ENCODE measurements at places on chromosomes 1 and 21.

- no peak for DNase-seq
These were observed 489 bp downstream of the CELSR2 start for GRCh38 chr1:109249654-109250401.

DNA sequence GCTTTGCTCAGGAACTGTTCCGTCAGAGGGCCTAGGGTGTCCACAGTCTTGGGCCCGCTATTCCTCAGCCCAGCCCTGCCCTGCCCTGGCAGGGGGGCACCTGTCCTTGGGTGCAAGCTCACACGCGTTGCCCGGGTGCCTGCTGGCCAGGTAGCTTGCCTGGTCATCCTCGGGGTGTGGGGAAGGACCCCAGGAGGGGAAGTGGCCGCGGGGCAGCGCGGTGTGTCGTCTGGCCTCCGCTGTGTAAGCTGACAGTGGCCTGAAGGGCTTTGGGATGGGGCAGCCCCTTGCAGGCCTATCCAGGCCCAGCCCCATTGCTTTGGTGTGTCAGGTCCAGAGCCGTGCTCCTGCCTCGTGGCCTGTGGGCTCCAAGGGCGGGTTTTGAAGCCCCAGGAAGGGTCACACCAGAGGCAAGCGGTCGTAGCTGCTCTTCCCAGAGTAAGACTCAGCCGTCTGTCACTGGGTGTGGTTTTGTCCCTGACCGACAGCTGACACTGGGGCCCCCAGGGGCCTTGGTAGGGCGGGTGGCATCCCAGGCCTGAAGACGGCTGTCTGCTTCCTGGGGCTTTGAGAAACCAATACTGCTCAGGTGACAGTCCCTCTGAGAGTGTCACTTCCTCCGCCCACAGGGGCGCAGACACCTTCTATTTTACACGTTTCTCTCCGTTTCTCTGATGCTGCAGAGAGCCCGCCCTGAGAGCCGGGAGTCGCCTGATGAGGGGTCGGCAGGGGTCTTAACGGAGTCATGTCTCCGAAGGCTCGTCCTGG lies 72.1 kb downstream of the SKI start:
- DNase-seq, result peak; percentile 93

DNA sequence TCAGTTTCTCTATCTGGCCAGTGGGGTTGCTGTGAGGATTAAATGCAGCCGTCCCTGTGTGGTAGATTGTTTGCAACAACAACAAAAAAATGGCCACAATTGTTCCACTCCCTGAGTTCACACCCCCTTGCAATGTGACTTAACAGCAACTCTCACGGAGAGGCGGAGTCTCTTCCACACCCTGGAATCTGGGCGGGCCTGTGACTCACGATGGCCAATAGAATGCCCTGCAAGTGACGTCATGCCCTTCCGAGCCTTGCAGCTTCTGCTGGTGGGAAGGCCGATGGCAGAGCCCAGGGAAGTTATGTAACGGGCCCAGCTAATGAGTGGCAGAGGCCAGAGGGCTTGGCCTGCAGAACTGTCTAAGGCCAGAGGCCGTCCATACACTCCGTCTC lies 87.9 kb downstream of the RIPK4 start:
- DNase-seq, result peak; percentile 19

DNA sequence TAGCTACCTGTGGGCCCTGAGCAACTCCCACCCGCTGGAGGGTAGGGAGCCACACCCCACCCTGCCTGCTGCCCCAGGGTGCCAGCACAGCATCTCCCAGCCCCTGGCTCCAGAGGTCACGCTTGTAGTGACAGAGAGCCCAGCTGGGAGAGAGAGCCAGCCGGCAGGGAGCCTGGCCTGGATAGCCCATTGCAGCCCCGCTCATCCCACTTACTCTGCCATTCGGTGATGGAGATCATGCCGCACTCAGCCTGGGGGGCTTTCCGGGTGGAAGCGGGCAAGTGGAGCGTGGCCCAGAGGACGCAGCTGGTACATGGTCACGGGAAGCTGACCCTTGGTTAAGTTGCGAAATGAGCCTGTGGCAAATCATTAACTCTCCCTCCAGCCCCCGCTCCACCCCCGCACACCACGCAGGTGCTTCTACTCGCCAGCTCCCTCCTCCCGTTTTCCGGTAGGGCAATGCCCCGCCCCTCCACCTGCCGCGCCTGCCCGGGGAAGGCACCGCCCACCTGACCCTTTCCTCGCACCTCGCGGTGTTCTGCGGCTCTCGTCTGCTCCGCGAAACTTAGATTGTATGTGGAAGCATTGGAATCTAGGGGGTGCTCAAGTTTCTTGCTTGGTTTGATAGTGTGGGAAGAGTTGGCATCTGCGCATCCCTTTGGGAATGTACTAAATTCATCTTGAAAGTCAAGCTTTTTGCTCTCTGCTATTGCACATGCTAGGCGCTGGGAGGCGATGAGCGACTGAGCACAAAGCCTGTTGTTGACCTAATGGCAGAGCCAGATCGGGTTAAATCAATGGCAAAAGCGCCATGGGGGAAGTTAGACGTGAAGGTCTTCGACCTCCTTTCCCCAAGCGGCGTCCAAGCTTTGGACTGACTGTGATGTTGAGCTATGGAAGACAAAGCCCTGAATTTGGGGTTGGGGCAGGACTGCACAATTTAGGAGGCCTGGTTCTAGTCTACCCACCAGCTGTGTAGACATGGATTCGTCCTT lies at the start of gene GOLT1A:
GOLT1A (minus strand) TSS at position 321 of the 995 bp plus-strand sequence; CDS start at position 239, 82 bp downstream.
- peak; percentile 30 for DNase-seq

- peak; percentile 3 for DNase-seq
These were observed 579.2 kb downstream of the PTPRC start for GRCh38 chr1:199218065-199218464.

- DNase-seq, result no peak
These were observed 16.2 kb upstream of the ARHGAP29 start for GRCh38 chr1:94253456-94254017.

DNA sequence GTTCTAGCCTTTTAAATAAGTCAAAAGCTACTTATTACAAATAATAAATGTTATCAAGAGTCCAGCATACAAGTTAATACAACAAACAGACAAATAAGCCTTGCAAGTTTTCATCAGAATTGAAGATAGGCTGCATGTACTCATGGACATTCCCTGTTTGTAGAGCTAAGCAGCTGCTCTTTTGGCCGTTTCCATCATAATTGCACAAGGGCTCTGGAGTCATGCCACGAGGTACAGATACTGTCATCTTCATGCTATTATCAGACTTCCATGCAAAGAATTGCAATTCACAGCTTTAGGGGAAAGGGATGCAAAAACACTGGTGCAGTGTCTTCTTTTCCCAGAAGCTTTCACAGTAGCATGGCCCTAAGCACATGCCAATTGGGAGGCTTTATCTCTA lies 52.8 kb upstream of the TBX15 start:
- DNase-seq, result no peak

- DNase-seq, result no peak
These were observed 51.1 kb downstream of the LRRC8D start for GRCh38 chr1:89871768-89872473.

DNA sequence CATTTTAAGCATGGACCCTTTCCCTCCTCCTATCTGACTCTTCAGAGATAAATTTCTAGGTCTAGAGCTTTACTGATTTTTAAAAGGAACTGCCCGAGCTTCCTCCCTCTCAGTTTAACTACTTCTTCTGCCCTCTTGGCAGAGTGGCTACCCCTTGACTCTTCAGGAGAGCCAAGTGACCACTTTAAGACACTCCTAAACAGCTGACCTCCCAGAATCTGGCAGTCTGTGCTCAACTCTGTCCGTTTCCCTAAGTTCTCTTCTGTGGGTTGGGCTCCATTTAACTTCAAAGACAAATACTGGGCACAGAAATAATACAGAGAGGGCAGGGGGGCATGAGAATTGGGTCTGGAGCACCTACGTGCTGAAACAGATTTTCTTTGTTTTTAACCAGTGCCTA lies 196.3 kb upstream of the FOXD3 start:
- no peak for DNase-seq

DNA sequence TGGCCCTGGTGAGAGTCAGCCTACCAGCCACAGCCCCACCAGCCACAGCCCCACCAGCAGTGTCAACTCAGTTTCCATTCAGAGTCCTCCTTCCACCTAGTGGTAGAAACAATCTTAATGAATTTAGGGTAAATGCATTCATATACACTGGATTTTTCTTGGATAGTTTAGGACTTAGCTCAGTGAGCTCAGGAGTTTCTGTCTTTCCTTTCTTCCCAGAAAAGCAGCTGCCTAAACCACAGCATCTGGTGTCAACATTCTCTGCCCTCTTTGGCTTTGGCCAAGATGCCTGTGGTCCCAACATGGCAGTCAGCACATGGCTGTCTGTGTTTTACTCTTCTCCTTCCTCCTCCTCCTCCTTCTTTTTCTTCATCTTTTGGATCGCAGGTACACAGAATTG lies 94.0 kb downstream of the CLIC6 start:
- DNase-seq, result no peak

GRCh38 chr1:53502641-53503432 lies 43.6 kb downstream of the DMRTB1 start:
- no peak for DNase-seq

DNA sequence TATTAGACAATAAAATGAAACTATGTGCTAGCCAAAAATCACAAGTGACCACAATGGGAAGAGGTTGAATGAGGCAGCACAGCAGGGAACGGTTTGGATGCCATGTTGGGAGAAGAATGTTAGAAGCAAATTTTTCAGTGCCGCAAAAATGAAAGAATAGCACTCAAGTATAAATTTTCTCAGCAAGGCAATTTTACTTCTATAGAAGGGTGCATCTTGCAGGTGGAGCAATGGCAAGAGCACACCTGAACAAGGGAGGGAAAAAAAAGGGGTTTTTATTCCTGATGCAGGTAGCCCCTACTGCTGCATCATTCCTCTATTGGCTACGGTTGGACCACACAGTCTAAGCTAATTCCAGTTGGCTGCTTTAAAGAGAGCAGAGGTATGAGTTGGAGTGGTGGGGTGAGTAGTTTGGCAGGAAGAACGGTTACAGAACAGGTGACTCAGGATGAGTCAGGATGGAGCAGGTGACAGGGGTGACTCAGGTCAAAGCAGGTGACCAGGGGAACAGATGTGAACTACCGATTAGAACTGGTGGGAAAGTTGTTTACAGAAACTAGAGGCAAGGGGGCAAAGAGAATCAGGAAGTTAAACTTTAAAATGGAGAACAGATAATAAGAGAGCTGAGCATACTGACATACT lies 301.1 kb upstream of the NRIP1 start:
- no peak for DNase-seq

- DNase-seq, result no peak
These were observed 13.0 kb upstream of the GUCA2A start for GRCh38 chr1:42177541-42177981.

DNA sequence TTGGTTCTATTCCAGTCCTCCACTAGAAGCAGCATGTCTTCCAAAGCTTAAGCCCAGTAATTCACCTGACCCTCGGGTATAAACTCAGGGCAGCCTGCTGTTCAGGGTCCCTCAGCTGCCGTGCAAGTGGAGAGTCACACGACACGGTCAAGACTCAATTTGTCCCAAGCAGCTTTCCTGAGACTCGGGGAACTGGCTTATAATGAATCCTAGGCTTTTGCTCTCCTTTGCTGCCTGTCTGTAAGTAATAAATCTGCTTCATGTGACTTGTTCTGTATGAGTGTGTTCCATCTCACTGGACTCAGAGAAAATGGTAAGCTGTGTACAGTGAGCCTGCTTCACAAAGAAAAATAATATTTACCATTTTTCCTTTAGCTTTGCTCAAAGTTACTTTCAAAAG lies 119.8 kb downstream of the CYYR1 start:
- DNase-seq, result no peak

DNA sequence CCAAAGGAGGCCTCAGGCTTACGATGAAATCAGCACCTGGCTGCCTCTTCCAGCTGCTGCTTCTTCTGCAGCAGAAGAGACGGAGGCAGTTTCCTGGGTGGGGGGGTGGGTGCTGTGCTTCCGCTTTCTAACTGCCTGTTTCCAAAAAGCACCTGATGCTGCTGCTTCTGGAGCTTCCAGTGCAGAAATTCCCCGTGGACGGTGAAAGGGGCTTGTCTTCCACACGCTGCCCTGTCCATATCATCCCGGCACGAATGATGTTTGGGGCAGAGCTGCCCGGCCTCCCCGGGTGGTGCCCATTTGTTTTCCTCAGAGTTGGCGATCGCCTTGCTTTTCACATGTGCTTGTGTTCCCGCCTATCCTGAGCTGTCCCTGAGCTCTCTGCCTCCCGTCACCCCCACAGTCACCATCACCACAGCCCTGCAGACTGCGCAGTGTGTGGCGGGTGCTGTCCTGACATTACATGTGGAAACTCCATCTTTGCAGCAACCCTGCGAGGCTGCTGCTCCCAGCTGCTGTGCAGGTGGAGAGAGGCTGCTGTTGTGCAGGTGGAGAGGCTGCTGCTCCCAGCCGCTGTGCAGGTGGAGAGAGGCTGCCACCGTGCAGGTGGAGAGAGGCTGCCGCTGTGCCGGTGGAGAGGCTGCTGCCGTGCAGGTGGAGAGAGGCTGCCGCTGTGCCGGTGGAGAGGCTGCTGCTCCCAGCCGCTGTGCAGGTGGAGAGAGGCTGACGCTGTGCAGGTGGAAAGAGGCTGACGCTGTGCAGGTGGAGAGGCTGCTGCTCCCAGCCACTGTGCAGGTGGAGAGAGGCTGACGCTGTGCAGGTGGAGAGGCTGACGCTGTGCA lies 1.8 kb downstream of the TTLL10 start:
- DNase-seq, result no peak

GRCh38 chr1:221878134-221878533 lies 136.2 kb upstream of the DUSP10 start:
- DNase-seq, result peak; percentile 62

DNA sequence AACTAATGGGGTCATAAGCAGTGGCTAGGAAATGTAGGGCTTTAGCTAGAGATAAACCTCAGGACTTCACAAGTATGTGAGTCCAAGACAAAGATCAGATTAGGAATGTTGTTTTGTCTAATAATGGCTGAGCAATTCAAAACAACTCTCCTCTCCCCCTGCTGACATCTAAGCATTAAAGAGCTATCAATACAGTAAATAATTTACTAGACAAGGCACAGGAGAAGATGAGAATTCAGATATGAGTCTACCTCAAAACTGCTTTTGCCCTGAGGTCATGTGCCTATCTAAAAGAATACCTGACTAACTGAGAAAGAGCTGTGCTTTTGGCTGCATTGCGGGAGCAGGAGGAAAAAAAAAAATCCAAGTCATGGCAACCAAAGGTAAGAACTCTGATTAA lies 86.8 kb downstream of the SPATA17 start:
- DNase-seq, result no peak

DNA sequence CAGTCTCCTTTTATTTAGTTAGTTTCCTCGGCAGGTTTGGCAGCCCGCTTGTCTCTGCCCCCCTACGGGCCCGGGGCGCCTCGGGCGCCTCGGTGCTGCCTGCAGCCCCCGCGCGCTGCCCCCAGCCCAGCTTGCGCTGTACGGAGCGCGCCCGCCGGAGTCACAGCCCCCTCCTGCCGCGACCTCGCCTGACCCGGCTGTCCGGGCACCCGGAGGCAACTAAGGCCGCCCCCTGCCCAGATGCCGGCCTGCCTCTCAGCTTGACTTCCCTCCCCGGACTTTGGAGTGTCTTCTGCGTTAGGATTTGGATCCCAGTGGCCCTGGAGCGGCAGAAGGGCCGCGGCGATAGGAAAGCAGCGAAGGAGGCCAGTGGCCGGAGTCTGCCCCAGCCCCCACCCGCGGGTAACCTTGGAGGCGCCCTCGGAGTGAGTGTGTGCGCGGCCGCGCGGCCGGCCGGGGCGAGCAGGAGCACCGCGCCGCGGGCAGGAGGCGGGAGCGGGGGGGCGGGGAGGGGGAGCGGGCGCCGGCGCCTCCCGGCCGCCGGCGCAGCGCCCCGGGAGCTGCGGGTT lies 7.6 kb downstream of the CDKN2C start:
- DNase-seq, result peak; percentile 77

GRCh38 chr1:17558954-17559614 lies 19.6 kb downstream of the ARHGEF10L start:
- DNase-seq, result no peak

Measured in GM12865 (cell line).